Right atrium auricular region (tissue), 2 donors: ENCODE measurements at places on chromosomes 4 and X. TPM values are rescaled to one million over a fixed set of nuclear protein-coding genes. Genes with fewer than 3 reads are reported as not detected.

Gene PPP3CA
- 15.7 TPM for total RNA-seq

DNA sequence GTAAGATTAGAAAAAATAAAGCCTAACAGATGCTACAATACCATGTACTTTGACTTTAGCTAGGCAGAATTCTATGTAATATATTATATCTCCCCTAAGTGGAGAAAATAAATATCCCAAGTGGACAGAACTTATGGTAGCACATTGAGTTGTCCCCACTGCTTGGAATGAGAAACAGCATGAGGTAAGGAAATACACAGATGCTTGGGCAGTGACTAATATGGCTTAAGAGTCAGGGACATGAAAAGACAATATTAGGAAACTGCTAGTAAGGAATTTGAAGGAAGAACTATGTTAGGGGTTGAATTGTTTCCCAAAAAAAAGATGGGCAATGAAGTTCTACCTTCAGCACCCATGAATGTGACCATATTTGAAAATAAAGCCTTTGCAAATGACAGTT, 2265.1 kb downstream of the PCDH7 start:
- no peaks in the 10 kb centered on the region for H3K4me1 ChIP-seq
- no peak overlapping the region for H3K27ac ChIP-seq
- H3K27me3 ChIP-seq, result no peaks in the 10 kb centered on the region
- no peak overlapping the region for H3K4me3 ChIP-seq

DNA sequence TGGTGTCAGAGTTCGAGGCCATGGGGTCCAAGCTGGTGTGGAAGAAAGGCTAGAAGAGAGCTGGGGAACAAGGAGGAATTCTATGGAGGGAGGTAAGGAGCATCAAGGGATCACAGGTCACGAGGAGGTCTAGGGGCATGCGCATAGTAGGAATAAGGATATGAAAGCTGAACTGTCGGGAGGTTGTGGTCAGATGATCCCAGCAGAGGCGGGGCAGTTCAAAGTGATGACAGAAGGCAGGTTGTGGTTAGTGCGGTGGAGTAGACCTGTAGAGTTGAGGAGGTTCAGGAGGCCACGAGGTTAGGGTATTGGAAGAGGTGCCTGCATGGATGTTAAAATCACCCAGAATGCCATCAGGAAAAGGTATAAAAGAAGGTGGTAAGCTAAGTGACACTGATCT, 156.3 kb downstream of the TMEM164 start:
- H3K36me3 ChIP-seq, result no peaks in the 10 kb centered on the region
- H3K4me3 ChIP-seq, result no peak overlapping the region
- no peak overlapping the region for H3K27ac ChIP-seq

DNA sequence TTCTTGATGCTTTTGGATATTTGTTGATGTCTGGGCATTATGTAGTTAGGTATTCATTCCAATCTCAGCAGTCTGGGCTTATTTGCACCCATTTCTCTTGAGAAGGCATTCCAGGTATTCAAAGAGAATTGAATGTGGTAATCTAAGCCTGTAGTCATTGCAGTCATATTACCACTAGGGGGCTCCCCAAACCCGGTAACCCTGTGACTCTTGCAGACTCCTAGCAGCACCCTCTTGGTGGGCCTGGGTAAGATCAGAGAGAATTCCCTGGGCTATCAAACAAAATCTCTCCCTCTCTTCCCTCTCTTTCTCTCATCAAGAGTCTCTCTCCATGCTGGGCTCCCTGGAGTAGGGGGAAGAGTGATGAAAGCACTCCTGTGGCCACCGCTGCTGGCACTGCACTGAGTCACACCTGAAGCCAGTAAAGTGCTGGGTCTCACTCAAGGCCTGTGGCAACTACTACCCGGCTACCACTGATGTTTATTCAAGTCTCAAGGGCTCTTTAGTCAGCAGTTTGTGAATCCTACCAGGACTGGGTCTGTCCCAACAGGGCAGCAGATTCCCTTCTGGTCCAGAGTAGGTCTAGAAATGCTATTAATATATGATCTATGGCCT, 187.7 kb upstream of the NUDT10 start:
- no peak overlapping the region for H3K4me3 ChIP-seq
- H3K36me3 ChIP-seq, result no peaks in the 10 kb centered on the region

DNA sequence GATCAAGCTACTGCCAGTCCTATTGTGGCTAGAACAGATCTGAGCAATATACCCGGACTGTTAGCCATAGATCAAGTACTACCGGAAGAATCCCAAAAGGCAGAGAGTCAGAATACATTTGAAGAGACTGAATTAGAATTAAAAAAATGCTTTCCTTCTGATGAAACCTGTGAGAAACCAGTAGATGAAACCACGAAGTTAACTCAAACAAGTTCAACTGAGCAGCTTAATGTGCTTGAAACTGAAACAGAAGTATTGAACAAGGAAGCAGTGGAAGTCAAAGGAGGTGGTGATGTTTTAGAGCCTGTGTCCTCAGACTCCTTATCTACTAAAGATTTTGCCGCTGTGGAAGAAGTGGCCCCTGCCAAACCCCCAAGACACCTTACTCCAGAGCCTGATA, 46.8 kb downstream of the WDR44 start:
- H3K4me1 ChIP-seq, result no peaks in the 10 kb centered on the region
- no peaks in the 10 kb centered on the region for H3K27me3 ChIP-seq
- H3K27ac ChIP-seq, result no peak overlapping the region
- H3K36me3 ChIP-seq, result no peaks in the 10 kb centered on the region
- no peak overlapping the region for H3K4me3 ChIP-seq
- DNase-seq, result no peak

GRCh38 chrX:67612231-67612630, 68.4 kb downstream of the AR start:
- H3K27ac ChIP-seq, result no peak overlapping the region
- no peaks in the 10 kb centered on the region for H3K27me3 ChIP-seq
- H3K36me3 ChIP-seq, result no peaks in the 10 kb centered on the region
- no peaks in the 10 kb centered on the region for H3K4me1 ChIP-seq
- no peak overlapping the region for H3K4me3 ChIP-seq
- no peak for DNase-seq

GRCh38 chr4:38213083-38213805, 253.0 kb downstream of the PTTG2 start:
- no peaks in the 10 kb centered on the region for H3K36me3 ChIP-seq
- H3K4me3 ChIP-seq, result no peak overlapping the region
- no peak for DNase-seq
- no peaks in the 10 kb centered on the region for H3K4me1 ChIP-seq
- H3K27me3 ChIP-seq, result no peaks in the 10 kb centered on the region

DNA sequence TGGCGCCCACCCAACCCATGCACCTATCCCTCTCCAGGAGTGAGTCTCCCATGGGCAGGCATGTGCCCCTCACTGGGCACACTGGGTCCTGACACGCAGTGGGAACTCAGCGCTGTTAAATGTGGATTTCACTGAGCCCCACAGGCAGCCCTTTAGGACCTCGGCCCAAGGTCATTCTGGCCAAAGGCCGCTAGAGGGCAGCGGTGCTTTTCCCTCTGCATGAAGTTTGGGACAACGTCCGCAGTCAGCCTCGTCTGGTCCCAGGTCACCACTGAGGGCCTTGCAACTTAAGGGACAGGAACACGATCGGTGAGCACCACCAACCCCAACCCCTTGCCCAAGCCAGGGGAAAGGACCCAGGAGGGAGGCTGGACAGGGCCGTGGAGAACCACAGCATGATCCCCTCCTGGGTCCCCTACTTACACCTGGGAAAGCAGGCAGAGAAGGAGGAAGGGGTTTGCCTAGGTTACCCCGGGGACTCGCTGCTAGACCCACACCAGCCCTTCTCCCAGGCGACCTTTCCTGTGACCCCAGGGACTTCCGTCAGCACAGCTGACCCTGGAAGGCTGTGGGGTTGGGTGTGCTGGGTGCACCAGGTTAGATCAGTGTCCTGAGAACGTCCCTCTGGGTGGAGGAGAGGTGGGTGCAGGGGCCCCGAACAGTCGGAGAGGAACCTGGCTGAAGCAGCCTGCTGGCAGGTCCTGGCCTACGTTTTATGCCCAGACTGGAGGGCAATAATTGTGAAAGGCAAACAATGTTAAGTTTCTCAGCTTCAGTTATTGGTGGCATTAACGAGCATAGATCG, 24.0 kb downstream of the CYTL1 start:
- DNase-seq, result peak; percentile 88
- no peaks in the 10 kb centered on the region for H3K36me3 ChIP-seq
- H3K27me3 ChIP-seq, result no peaks in the 10 kb centered on the region
- H3K27ac ChIP-seq, result no peak overlapping the region

DNA sequence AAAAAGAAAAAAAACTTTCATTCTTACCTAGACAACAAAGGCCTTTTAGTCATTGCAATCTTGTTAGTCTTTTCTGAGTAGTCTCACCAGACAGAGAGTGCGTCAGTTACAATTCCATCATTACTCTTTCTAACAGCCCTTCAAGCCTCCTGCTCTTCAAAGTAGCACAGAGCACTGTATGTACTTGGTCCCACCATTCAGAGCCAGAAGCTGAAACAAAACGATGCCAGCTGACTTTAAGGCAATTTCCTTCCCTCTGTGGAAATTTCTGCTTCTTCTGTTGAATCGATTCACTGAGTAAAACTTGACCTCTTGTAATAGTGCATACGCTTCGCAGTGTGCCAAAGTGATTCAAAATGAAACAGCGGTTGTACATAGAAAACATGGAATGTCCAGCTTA, 57.7 kb upstream of the TENM3 start:
- no peak for DNase-seq
- no peaks in the 10 kb centered on the region for H3K4me1 ChIP-seq
- no peaks in the 10 kb centered on the region for H3K36me3 ChIP-seq
- H3K27me3 ChIP-seq, result no peaks in the 10 kb centered on the region

DNA sequence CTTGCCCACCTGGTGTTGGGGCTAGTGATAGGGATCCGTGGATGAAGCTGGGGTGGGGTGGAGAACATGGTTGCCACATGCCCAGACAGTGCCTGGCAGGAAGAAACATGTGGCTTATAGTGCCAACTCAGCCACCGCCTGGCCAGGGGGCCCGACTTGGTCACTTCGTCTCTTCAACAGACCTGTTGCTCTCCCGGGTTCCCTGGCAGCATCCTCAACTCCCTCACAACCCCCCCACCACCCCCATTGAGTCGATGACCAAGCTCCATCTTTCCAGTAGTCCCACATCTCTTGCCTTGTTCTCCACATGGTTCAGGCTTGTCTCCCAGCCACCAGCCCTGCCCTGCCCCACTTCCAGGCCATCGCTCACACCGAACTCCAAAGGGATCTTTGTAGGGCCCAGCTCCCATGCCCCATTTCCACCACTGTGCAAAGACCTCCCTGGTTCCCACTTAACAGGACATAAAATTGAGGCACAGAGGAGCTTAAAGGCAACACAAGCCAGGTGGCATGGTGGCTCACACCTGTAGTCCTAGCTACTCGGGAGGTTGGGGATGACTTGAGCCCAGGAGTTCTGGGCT, 7.8 kb downstream of the PNCK start:
- H3K4me1 ChIP-seq, result no peaks in the 10 kb centered on the region
- no peak for DNase-seq
- no peak overlapping the region for H3K27ac ChIP-seq
- H3K27me3 ChIP-seq, result no peaks in the 10 kb centered on the region

Gene MOSPD2
- total RNA-seq, result 4.3 TPM

DNA sequence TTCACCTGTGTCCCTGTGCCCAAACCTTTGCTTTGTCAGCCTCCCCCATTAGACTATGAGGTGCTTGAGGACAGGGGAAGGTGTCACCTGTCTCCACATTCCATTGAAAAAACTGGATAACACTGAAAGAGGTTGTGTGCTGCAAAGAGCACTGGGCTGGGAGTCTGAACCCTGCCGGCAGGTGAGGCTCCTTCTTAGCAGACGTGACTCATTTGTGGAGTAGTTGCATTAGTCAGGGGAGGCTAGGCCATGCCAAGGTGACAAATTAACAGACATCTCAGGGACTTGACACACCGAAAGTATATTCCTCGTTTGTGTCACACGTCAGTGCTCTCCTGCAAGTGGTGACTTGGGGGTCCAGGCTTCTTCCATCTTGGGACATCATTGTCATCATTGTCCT, 95.9 kb upstream of the STX18 start:
- H3K27ac ChIP-seq, result no peak overlapping the region
- H3K36me3 ChIP-seq, result no peaks in the 10 kb centered on the region
- no peaks in the 10 kb centered on the region for H3K4me1 ChIP-seq
- no peak for DNase-seq

GRCh38 chr4:175806727-175807126, 5.3 kb downstream of the GPM6A start:
- no peaks in the 10 kb centered on the region for H3K36me3 ChIP-seq
- H3K4me3 ChIP-seq, result no peak overlapping the region
- DNase-seq, result no peak
